Stimulated activated CD8-positive, alpha-beta memory T cell treated with anti-CD3 and anti-CD28 coated beads, Interleukin-2, amount 100 ng/mL, for 48 hours (primary cell): ENCODE measurements at places on chromosomes 6 and 20.

- no peak for DNase-seq
Measured at GRCh38 chr6:134454794-134455193, 136.9 kb upstream of the SGK1 start.

DNA sequence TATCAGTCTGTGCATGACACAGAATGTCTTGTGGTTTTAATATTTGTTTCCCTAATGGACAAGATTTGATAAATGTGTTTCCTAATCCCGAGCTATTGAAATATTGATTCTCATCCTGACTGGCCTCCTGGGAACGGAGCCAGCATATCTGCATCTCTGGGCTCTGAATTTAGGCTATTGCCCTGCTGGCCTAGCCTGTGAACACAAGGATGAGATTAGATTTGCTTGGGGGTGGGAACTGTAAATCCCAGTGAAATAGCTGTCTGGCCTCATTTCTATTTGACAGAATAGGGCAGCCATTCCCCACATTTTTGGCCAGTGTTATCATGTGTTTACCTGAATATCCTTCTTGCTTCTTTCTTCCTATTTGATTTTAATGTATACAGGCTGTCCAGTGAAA, 198.4 kb upstream of the SOX4 start:
- DNase-seq = no peak

- no peak for DNase-seq
Measured at GRCh38 chr20:11378252-11378651, 539.4 kb upstream of the BTBD3 start.

GRCh38 chr6:151807513-151808370, at the start of gene ESR1:
TSS of gene ESR1 (plus strand) at chr6:151807682. CDS start at chr6:151807913, 231 bp downstream.
- no peak for DNase-seq
